ENCODE measurements at places on chromosomes 3 and 15.

- peak; percentile 42 for DNase-seq
These were observed 37.2 kb downstream of the BHLHE40 start for GRCh38 chr3:5016211-5017161.

DNA sequence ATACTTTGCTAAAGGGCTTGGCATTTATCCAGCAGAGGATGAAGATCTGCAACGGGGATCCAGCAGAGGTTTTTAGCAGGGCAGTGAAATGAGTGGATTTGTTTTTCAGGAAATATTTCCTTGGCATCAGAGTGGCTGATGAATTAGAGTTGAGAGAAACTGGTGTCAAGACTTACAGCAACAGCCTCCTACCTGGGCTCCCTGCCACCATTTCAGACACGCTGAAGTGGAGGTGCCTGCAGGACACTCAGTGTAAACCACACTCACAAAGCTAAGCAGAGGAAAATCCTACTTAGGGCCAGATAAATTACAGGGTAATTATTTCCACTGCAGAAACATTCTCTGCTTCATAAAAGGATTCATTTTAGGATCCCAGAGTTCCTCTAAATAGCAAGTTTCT is 519.7 kb downstream of the FGF12 start:
- DNase-seq: no peak

GRCh38 chr3:135216659-135217058 is 421.6 kb downstream of the EPHB1 start:
- DNase-seq: no peak

GRCh38 chr3:56763233-56763632 is 38.5 kb downstream of the ARHGEF3 start:
- no peak for DNase-seq

- no peak for DNase-seq
These were observed 200.3 kb downstream of the ADAMTS17 start for GRCh38 chr15:100141311-100142001.

GRCh38 chr3:52225452-52226228 is at the start of gene TLR9:
Gene TLR9 (minus strand): TSS chr3:52225645. CDS start chr3:52225529, 116 bp downstream.
- DNase-seq: peak; percentile 52

Data from activated CD4-positive, alpha-beta T cell treated with anti-CD3 and anti-CD28 coated beads for 48 hours (primary cell).